Memory B cell (primary cell): ENCODE measurements at places on chromosomes 7 and 10.

DNA sequence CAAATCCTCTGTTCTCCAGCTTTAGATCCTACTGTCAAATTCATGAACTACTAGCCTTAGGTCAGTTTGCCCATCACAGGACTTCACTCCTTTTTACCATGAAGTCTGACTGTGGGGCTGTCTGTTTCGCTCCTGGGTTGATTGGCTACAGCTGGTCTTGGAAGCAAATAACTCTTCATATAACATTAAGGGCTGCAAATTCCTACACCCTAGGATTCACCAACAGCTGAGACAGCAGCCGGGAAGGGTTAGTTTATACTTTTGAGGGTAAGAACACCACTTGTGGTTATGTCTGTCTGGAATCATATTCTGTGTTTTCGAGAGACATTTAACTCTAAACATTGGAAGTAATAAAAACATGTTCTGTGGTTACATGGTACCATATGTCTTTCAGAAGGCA is 55.9 kb upstream of the KIAA1217 start:
- H3K4me1 ChIP-seq, result no peaks in the 10 kb centered on the region
- no peak for DNase-seq
- H3K27ac ChIP-seq, result no peak overlapping the region
- H3K36me3 ChIP-seq, result no peaks in the 10 kb centered on the region
- no peaks in the 10 kb centered on the region for H3K27me3 ChIP-seq

DNA sequence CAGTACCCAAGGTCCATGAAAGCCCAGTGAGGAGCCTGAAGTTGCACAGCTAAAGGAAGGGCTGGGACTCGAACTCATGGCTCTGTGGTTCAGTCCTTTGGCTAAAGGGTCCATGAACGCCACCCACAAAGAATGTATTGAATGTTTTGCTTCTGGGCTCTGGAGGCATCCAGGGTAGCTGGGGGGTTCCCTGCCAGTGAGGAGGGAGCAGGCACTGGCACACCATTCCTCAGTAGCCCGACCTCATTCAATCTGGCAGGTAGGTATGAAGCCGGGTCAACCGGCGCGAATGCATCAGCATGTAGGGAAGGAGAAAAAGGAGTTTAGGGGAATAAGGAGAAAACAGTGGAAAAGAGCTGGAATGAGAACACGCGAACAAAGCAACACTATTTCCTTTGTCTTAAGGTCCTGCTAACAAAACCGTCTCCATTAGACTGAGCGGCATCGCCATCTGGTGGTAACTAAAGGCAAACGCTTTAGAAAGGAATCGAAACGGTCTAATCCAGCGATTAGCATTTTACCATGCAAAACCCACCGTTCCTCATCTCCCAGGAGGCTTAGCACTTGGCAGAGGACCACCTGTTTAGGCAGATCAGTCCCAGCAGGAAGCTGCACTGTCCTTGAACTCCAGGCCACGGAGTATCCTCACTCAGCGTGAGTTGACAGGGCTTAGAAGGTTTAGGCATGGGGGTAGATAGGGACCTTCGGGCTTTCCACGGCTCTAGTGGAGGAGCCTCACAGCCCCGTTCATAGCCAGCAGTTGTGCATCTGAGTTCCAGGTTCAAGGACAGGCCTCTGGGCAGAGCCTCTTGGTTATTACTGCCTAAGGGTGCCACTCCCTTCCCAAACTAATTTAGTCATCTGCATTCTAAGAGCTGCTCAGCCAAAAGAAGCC is 122.8 kb downstream of the UBE2H start:
- no peak overlapping the region for H3K4me3 ChIP-seq
- H3K27ac ChIP-seq, result no peak overlapping the region
- peak; percentile 41 for DNase-seq
- peaks cover 14% of the 10 kb centered on the region for H3K4me1 ChIP-seq
- H3K36me3 ChIP-seq, result peaks cover 7% of the 10 kb centered on the region

DNA sequence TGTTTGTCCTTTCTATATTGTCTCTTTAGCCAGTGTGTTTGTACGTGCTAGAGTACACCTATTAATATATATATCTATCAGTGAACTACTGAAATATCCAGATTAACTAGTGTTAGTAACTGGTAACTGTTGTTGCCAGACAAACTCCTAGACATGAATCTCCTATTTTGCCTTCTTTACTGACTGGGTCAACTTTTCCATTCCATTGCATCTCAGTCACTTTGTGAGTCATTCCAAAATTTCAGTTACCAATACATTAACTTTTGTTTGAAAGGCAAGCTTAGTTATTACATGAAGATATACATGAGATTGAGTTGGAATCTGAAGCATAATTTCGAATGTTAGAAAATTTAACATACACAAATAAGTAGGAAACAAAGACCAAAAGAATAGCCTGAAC is 51.4 kb downstream of the BTAF1 start:
- no peak overlapping the region for H3K4me3 ChIP-seq
- no peaks in the 10 kb centered on the region for H3K4me1 ChIP-seq
- H3K27me3 ChIP-seq, result no peaks in the 10 kb centered on the region
- no peak for DNase-seq

- no peak overlapping the region for H3K4me3 ChIP-seq
- H3K4me1 ChIP-seq, result no peaks in the 10 kb centered on the region
- H3K36me3 ChIP-seq, result no peaks in the 10 kb centered on the region
- H3K27me3 ChIP-seq, result no peaks in the 10 kb centered on the region
- no peak for DNase-seq
- no peak overlapping the region for H3K27ac ChIP-seq
These were observed 176.4 kb upstream of the PTER start for GRCh38 chr10:16260388-16260787.

DNA sequence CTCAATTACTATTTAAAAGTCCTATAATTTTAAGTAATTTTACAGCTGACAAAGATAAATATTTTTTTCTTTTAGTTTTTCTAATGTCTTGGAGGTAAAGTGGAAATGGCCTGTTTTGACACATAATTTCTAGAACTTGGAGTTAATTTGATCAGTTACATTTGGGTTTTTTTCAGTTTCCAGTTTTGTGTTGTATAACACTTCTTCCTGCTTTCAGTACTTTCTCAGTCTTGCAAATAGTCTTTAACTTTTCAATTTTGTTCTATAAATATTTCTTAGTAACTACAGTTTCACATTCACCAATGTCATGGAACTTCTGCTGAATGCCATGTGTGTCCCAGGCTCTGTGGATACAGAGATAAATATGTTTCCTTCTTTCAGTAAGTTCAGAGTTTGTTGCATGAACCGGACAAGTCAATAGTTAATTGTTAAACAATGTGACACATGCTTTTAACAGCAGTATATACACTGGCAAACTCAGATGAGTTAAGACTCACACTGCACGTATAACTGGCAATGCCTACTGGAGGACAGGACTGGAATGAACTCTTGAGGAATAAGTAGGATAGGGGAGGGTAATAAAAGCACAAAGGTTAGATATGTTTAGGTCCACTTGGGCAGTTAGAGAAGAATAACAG is 4.6 kb downstream of the SHOC2 start:
- peak overlapping the region; percentile 78 for H3K27ac ChIP-seq
- peaks cover 29% of the 10 kb centered on the region for H3K4me1 ChIP-seq
- peaks cover 3% of the 10 kb centered on the region for H3K36me3 ChIP-seq
- H3K4me3 ChIP-seq, result peak overlapping the region; percentile 49
- no peak for DNase-seq

DNA sequence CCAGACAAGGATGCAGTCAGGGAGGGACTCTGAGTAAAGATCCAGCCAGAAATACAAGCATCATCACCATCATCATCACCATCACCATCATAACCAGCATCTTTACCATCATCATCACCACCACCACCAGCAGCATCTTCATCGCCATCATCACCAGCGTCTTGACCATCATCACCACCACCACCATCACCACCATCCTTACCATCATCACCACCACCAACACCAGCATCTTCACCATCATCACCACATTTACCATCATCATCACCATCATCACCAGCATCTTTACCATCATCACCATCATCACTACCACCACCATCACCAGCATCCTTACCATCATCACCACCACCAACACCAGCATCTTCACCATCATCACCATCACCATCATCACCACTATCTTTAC is 44.1 kb upstream of the CPXM2 start:
- DNase-seq, result no peak
- peaks cover 6% of the 10 kb centered on the region for H3K36me3 ChIP-seq
- H3K4me1 ChIP-seq, result peaks cover 12% of the 10 kb centered on the region

GRCh38 chr7:148563583-148564274 is 26.8 kb upstream of the C7orf33 start:
- H3K27ac ChIP-seq, result peak overlapping the region; percentile 79
- H3K4me3 ChIP-seq, result peak overlapping the region; percentile 51
- peaks cover 3% of the 10 kb centered on the region for H3K36me3 ChIP-seq
- DNase-seq, result no peak
- H3K4me1 ChIP-seq, result peaks cover 11% of the 10 kb centered on the region
- peaks cover 3% of the 10 kb centered on the region for H3K27me3 ChIP-seq

DNA sequence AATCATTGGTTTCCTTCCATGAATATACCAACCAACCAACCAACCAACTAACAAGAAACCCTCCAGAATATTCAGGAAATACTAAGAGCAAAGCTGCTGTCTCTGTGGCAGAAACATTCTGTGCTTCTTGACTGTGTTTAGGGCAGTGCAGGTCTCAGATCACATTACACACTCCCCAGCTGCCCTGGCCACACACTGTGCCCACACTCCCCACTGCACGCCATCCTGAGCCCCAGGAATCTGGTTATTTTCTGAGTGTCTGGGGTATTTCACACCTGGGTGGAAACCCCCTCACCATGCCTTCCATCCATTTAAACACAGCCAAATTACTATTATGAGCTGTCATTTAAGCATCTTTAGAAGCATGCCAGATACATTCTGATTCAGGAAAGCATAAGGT is 183.7 kb upstream of the ANK3 start:
- no peak overlapping the region for H3K27ac ChIP-seq
- H3K36me3 ChIP-seq, result peaks cover 12% of the 10 kb centered on the region
- DNase-seq, result no peak
